Muscle of back (tissue), 13 donors: ENCODE measurements at places on chromosomes 1 and 21.

- DNase-seq: no peak
Measured at GRCh38 chr1:160095382-160096105, 2.9 kb downstream of the IGSF8 start.

DNA sequence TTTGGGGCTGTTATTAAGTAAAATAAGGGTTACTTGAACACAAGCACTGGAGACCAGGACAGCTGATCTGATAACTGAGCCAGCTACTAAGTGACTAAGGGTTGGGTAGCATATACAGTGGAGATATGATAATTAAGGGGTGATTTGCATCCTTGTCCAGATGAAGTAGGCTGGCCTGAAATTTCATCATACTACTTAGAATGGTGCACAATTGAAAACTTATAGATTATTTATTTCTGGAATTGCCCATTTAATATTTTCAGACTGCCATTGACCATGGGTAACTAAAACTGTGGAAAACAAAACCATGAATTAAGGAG, 3.8 kb upstream of the CD1B start:
- no peak for DNase-seq

GRCh38 chr1:101205457-101205856, 31.4 kb upstream of the S1PR1 start:
- no peak for DNase-seq

DNA sequence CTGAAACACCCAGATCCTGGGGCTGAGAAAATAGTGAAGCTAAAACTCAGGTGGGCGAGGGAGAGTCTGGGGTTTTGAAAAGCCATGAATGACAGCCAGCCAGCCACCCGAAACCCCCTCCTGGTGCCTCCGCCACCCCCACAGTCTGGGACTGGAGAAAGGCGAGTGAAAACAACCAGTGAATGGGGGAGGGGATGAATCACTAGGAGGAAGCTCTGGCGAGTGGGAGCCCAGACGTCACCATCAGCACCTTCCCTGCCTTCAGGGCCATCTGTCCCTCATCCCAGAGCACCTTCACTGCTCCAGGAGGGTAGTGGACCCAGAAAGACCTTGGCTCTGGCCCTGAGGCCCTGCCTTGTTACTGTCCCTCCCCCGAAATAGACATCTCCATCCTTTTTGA, 9.2 kb downstream of the RORC start:
- DNase-seq: no peak

GRCh38 chr21:25956993-25957714, 213.4 kb downstream of the APP start:
- DNase-seq: no peak

- DNase-seq: peak; percentile 64
Measured at GRCh38 chr1:97013941-97014340, 292.4 kb downstream of the PTBP2 start.

GRCh38 chr1:231180034-231180433, 18.2 kb downstream of the TRIM67 start:
- DNase-seq: no peak

DNA sequence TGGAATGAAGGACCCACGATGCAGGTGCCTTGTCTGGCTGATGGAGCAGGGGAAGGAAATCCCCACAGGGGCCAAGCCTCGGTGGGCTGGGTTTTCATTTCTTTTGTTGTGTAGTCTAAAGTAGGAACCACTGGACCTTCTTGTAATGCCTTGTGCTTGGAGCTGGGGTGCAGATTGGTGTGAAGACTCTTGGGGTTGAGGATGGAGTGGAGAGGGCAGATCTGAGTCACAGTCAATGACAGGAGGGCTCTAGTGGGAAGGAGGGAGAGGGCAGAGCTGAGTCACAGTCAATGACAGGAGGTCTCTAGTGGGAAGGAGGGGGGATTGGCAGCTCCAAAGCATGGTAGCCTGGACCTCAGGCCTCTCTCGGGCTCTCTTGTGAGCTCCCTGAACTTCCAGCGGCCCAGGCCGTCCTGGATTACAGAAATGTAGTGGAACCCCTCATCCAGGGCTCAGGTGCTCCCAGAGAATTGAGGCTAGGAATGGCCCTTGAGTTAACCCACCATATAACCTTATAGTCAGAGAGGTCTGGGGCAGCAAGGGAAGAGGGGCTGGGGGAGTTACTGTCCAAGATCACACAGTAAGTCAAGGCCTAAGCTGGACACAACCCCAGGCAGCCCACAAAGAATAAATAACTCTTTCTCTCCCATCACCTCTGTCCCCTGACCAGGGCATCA, 313.8 kb downstream of the MATN1 start:
- DNase-seq: no peak

DNA sequence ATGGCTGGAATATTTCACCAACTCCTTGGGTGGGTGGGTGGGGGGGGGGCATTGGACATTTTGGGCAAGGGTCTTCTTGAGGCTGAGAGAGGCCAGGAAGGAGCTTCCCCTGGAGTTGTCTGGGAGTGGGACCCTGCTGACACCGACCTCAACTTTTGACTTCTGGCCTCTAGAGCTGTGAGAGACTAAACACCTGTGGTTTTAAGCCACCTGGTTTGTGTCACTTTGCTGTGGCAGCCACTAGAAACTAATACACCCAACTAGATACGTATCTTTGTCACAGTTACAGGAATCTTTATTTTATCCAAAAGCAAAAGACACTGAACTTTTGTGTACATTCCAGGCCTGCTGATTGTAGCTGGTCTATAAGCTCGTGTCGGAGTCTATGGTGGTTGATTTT, 9.9 kb upstream of the RIPK4 start:
- no peak for DNase-seq

- DNase-seq: no peak
Measured at GRCh38 chr1:84406346-84406861, 8.1 kb downstream of the DNASE2B start.

DNA sequence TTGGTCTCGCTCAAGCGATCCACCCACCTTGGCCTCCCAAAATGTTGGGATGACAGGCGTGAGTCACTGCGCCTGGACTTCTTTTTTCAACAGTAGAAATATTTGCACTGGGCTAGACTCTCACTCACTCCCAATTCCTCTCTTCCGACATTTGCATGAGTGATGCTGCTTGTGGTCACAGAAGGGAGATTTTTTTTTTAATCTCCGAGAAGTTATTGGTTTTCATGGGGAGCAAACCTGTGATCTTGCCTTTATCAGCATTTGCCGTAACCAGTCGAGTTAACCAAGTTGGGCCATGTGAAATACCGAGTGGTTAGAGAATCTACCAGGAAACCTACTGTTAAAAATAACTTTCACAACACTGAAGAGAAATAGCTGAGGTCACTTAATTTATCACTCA, 21.1 kb downstream of the ERG start:
- DNase-seq: no peak

GRCh38 chr1:209937996-209938959, at the start of gene SYT14:
SYT14 (plus strand) TSS chr1:209938217; CDS start chr1:209938265, 48 bp downstream.
- peak; percentile 13 for DNase-seq

GRCh38 chr1:24748191-24749121, 3.2 kb downstream of the CLIC4 start:
- DNase-seq: no peak

DNA sequence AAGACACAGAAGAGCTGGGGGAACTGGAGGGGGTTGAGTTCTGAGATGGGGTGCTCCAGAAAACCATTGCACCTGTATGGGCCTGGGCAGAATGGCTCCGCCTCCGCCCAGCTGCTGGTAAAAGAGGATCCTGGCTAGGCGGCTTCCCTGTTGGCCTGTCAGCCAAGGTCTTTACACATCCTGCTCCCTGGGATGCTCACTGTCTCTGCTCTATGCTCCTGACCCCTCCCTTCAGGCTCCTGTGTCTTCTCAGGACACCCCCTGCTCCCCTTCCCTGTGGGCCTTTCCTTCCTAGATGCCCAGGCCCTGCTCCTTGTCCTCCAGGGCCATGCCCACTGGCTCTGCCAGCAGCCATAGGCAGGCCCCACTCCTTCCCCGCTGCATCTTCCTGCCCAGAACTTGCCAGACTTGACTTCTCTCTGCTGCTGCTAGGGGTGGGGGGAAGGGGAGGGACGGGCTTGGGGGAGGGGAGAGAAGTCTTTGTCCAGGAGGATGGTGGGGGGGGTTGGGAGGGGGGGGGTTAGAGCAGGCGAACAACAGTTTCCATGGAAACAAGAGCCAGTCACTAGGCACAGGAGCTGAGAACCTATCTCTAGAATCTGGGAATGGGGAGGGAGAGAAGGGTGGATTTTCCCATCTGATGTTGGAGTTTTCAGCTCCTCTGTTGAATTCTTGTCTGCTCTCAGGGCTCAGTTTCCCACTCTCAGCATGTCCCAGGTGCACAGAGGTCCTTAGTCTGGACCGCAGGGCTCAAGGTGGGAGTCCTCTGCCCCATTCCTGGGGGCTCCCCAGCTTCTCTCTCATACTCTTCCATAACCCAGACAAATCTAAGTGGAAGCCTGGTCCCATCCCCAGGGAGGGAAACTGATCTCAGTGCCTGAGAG, 10.6 kb downstream of the CELSR2 start:
- no peak for DNase-seq

DNA sequence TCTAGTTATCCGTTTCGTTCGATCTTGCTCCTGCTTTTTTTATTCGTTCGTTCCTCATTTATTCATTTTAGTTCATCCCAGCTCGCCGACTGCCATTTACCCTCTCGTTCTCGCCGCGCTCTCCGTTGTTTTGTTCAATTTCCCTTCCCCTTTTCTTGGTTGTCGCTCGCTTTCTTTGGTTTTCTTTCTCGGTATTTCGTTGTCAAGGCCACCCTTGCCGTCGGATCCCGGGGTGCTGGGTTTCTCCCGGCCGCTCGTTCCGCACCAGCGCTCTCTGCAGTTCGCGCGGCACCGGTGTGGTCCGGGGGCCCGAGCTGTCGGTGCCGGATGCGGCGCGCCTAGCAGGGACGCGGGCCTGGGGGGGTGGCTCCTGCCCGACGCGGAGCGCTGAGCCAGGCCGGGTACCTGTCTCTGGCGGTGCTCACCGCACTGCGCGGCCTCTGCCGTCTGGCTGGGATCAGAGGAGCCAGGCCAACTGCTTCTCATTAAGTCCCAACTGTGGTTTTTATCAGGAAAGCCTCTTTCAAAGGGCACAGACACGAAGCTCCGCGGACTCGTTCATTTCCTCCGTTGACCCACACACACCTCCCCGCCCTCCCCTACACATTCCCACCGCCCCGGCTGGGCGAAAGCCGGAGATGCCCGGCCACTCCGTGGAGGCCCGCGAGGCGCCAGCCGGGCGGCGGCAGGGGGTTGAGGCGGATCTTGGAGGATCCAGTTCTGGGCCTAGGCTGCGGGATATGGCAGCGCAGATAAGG, 1.6 kb downstream of the ALX3 start:
- no peak for DNase-seq

DNA sequence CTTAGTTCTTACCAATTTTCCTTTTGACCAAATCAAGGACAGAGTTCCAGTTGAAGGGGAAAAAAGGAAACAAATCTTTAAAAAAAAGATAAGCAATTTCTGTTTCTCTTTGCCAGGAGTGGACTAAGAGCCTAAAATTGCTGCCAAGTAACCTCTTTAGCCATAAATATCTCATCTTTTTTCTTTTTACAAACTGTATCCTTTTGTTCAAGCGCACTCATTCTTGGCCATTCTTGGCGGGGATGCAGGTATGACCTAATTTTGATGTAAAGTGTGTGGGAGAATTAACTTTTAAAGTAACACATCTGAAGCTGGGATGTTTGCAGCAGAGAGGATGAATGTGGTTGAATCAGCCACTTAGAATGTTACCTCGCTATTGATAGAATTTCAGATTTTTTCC, 13.4 kb upstream of the KIF1B start:
- DNase-seq: no peak

DNA sequence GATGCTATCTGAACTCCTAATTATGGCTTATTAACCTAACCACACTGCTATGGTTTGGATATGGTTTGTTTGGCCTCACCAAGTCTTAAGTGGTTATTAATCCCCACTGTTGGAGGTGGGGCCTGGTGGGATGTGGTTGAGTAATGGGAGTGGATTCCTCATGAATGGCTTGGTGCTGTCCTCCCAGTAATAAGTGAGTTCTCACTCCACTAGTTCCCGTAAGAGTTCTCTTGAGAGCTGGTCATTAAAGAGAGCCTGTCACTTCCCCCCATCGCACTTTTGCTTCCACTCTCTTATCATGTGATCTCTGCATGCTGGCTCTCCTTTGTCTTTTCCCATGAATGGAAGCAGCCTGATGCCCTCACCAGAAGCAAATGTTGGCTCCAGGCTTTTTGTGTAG, 328.8 kb downstream of the PLA2G4A start:
- DNase-seq: no peak

DNA sequence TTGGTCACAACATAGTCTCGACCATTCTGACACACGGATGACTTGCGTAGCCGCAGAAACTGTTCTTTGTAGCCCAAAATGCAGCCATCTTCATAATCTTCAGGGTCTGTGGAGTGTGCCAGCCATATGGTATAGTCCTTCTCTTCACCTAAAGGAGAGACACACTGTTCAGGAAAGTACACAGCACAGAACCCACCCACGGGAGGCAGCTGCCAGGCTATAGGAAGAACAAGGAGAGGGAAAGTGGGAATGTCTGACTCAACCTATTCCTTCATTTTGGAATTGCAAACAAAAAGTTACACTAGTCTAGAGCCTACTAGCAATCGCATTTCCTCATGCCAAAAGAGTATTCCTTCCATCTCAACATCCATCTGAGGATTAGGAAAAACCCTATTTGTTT, 16.2 kb upstream of the MYBPHL start:
- no peak for DNase-seq

DNA sequence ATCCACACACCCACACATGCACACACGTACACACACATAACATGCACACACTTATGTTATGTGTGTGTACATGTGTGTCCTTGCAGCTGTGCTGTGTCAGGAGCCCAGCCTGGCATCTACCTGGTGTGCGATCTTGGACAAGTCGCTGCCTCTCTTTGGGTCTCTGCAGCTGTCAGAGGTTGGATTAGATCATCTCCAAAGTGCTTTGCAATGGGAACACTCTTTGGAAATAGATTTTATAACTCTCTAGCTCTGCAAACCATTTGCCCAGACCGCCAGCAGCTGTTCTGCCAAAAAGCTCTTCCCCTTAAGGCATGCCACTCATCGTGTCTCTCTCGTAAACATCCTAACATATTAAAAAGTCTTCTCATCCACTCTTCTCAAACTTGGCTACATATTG, 4.7 kb downstream of the PKP1 start:
- DNase-seq: no peak

- no peak for DNase-seq
Measured at GRCh38 chr1:56712150-56712549, 67.0 kb downstream of the PRKAA2 start.

- DNase-seq: no peak
Measured at GRCh38 chr21:34534522-34534921, 22.5 kb upstream of the KCNE1 start.

GRCh38 chr1:75630998-75631397, 20.1 kb upstream of the SLC44A5 start:
- no peak for DNase-seq

DNA sequence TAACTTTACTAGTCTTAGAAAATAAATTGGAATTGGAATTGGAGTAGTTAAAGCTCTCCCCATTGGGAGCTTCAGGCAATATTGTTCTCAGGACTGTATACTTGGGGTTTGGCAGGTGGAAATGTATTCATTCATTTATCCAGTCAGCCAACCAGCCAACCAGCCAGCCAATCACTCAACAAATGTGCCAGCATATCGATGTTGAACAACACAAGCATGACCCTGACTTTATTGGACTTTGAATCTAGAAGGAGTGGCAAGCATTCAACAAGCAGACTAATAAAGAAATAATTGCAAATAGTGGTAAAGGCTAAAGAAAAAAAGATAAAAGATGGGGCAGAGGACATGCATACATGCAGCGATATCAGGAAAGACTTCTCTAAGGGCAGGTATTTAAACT, 55.5 kb upstream of the ZC3H11B start:
- DNase-seq: no peak

GRCh38 chr1:119869995-119870394, 26.3 kb downstream of the ADAM30 start:
- no peak for DNase-seq
